ENCODE measurements at places on chromosomes 4 and X. TPM values are rescaled to one million over a fixed set of nuclear protein-coding genes. Genes with fewer than 3 reads are reported as not detected.

TSPAN5 gene
- 5.6 TPM for total RNA-seq

ADGRG4 gene
- total RNA-seq, result not detected

SPOCK3 gene
- not detected for total RNA-seq

PNMA6F gene
- total RNA-seq, result not detected

All from colonic mucosa (tissue), 4 donors.